NCI-H2029 (cell line): ENCODE measurements at places on chromosomes 2 and 18.

GRCh38 chr2:171210864-171211431, 50.3 kb upstream of the TLK1 start:
- no peak for DNase-seq

DNA sequence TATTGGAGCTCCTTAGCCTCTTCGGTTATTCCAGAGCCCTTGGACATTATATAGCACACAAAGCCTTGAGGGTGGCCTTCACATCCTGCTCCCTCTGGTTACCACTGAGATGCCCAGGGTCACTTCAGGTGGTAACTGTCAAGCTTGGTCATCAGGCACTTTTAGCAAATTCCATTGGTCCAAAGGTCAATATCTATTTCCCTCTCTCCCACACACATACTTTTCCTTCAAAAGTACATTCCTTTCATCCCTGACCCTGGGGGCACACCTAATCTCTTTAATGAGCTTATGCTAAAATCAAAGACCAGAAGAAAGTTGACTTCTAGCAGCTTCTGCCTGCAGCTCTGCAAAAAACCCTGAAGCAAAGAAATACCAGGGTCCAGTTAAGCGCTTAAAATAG, 172.0 kb upstream of the NRP2 start:
- no peak for DNase-seq

DNA sequence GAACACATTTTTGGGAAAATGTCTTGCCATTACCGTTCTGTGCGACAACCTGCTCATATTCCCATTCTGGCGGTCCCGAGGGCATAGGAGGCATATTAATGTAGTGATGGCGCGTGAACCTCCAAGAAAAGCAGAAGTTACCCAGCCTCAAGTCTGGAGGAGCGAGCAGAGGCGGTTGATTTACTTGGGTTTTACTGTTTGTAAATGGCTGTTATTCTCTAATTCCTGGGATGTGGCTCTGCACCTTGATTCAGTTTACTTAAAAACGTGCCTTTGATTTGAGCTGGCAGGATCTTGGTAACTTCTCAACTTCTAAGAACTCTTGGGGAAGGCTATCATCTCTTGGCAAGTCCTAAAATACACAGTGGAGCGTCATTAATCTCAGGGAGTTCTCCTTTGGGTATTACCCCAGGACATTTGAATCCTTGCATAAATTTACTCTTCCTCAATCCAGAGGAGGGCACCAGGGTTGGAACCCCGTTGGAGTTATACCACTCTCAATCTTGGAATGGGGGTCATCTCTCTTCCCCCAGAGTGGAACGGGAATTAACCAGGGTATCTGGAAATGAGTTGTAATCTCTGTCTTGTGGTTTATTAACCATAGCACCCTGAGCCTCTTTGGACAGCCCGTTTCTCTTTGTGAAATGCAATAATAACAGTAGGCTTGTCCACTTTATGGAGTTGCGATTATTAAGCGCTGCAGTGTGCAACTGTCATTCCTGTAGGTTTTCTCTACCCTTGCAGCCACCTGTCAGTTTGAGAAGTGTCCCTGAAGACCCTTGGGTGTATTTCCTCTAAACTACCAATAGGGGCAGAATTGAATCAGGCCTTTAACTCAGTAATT, 2.1 kb downstream of the HK2 start:
- peak; percentile 16 for DNase-seq

DNA sequence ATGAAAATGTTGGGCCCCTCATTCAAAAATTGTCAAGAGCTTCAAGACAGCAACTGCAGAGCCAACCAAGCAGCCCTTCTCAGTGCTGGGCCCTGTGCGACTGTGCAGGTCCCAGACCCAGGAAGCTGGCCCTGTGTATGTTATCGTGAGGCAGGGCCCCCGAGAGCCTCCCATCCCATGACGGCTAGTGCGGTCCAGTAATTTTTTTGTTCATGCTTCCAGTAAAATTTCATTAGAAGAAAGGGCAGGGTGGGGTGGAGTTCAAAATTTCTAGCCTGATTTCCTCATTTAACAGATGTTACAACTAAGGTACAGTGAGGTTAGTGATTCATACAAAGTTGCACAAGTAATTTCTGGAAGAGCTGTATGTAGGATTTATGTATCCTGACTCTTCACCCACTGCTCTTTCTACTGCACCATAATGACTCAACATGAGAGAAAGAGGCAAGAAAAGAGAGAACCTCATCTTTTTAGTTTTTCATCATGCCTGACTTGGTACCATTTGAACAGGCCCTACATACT, 105.5 kb downstream of the ZEB2 start:
- DNase-seq: no peak

DNA sequence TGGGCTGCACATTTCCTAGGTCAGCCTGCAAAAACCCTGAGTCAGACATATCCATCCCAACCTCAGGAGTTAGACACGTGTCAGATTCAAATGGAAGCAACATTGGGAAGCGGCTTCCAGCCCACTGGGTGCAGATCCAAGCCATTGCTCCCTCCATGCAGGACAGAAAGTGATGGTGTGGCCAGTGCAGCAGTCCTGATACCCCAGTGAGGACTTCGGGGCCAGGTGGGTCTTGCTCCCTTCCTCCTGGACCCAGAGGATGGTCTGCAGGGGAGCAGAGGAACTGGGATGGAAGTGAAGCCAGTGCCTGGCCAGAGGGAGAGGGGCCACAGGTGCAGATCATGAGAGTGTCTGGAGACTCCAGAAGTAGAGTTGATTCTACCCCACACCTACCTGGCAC, 252.0 kb downstream of the FAM210A start:
- DNase-seq: no peak

- DNase-seq: no peak
Measured at GRCh38 chr2:134019871-134020270, 234.0 kb upstream of the MGAT5 start.

DNA sequence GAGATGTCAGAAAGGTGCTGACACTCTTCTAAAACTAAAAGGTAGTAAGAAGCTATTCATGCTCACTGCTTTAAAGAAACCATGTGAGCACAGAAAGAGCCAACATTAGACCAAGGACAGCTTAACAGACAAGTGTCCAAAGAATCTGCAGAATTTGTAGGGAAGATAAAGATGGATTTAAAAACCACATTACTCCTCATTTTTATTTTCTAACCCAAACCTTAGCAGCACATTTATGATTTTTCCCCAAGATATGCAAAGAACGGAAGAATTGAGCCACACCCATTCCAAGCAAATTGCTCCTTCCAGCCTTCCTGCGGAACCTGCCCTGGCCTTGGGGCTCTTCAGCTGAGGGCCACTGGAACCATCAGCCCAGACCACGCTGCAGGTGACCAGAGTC, 26.9 kb downstream of the MBP start:
- DNase-seq: no peak

- no peak for DNase-seq
Measured at GRCh38 chr2:118053681-118054080, 34.6 kb upstream of the INSIG2 start.
